GM19239 (cell line): ENCODE measurements at places on chromosomes 3 and 15.

DNA sequence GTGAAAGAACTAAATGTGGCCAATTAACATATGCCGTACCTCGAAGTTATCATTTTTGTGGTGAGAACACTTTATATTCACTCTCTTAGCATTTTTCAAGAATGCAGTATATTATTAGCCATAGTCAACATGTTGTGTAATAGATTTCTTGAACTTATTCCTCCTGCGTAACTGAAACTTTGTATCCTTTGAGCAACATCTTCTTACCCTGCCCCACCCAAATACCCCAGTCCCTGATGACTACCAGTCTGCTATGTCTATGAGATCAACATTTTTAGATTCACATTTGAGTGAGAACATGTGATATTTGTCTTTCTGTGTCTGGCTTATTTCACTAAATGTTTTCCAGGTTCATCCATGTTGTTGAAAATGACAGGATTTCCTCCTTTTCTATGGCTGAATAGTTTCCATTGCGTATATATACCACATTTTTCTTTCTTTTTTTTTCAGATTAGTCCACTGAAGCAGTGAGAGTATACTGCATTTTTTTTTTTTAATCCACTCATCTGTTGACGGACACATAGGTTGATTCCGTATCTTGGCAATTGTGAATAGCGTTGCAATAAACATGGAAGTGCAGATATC, 12.7 kb upstream of the KBTBD8 start:
- DNase-seq, result no peak

GRCh38 chr3:149670742-149671492, 13.1 kb upstream of the WWTR1 start:
- DNase-seq, result no peak

GRCh38 chr3:27560484-27561056, 76.4 kb upstream of the SLC4A7 start:
- no peak for DNase-seq

- DNase-seq, result no peak
Measured at GRCh38 chr3:14186854-14187458, 8.3 kb downstream of the LSM3 start.

- no peak for DNase-seq
Measured at GRCh38 chr15:74425630-74426029, 8.1 kb downstream of the SEMA7A start.

- DNase-seq, result no peak
Measured at GRCh38 chr3:71931922-71932321, 147.0 kb upstream of the PROK2 start.

- no peak for DNase-seq
Measured at GRCh38 chr3:157336252-157337009, 100.2 kb upstream of the PTX3 start.

DNA sequence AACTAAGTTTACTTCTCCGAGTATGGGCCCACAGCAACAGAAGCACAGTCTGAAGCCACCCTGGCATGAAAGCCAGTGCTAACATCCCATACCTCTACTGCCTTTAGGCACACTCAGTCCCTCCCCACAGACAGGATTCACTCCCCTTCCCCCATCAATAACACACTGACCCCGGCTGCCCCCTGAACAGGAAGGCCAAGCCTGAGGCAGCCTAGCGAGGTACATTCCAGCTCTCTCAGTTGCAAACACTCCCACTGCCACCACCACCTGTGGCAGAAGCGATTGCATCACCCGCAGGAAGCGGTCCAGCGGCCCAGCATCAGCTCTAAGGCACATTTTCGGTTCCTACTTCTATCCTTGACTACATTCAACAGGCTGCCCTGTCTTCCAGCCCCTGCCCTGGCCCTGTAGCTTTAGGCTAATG, 7.0 kb upstream of the BMF start:
- DNase-seq, result peak; percentile 73

DNA sequence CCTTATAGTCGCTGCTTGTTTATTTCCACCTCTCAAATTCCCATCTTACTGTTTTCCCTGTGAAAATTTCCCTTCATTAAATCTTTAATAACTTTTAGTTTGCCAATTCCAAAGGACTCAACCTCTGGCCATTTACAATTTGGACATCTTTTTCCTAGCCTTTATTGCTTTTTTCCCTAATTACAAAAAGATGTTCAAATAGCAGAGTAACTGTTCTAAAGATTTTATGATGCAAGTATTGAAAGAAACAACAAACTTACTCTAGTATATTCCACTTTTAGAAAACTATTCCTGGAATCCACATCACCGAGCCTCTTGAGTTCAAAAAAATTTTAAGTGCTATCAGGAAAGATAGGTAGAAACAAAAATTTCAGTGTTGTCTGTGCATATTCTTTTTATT, 174.1 kb upstream of the UBE2E2 start:
- DNase-seq, result no peak

DNA sequence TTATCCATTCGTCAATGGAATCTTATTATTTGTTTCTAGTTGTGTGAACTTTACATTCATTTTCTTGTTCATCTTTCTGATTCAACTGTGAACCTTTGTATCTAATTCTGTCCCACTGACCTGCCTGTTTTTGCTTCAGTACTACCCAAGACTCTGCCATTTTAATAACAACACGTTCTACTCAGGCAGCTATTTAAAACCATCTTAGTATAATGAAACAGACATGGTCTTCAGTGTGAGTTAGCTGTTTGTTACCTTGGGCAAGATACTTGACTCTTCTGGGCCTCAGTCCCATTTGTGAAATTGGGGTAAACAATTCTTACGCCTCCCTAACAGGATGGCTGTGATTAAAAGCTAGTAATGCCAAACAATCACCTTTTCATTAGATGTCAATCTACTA, 1.6 kb downstream of the BTBD1 start:
- no peak for DNase-seq

GRCh38 chr15:72229947-72230196, 1.1 kb downstream of the PKM start:
- no peak for DNase-seq

DNA sequence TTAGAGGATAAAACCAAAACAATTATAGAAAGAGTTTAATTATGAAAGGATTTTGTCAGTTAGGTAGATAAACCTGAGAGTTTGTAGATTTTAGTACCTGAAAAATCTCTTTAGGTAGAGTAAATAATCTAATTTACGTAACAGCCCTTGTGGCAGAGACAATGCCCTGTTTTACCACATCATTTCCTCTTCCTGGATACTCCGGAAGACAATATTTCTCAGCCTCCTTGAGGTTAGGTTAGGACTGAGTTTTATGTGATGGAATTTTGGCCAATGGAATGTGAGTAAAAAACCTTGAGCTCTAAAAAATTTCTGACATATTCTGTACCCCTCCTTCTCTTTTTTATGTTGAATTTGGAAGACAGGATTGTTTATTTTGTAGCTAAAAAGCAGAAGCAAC, 50.7 kb upstream of the TPRG1 start:
- DNase-seq, result no peak

GRCh38 chr3:171825222-171825828, 15.0 kb upstream of the PLD1 start:
- no peak for DNase-seq

- no peak for DNase-seq
Measured at GRCh38 chr15:71573599-71573998, 236.8 kb upstream of the NR2E3 start.

GRCh38 chr3:57682284-57682683, 10.6 kb downstream of the DENND6A start:
- DNase-seq, result no peak

- DNase-seq, result no peak
Measured at GRCh38 chr3:184133840-184134745, 1.1 kb upstream of the EIF2B5 start.

DNA sequence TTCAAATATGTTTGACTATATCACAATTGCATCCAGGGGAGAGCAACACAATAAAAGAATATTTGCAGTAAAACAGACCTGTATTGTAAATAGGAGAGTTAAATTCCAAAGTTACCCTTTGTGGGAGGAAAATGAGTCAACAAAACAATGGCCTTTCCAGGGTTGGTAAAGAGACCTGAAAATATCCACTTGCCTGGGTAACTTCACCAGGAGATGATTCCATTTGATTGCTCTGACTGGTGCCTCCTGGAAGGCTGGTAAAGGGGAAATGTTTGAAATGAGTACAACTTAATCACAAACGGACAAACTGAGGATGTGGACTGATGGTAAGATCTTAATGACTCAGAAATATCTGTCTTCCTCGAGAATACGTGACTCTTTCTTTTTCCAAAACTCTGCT, 43.6 kb upstream of the SRGAP3 start:
- DNase-seq, result no peak

DNA sequence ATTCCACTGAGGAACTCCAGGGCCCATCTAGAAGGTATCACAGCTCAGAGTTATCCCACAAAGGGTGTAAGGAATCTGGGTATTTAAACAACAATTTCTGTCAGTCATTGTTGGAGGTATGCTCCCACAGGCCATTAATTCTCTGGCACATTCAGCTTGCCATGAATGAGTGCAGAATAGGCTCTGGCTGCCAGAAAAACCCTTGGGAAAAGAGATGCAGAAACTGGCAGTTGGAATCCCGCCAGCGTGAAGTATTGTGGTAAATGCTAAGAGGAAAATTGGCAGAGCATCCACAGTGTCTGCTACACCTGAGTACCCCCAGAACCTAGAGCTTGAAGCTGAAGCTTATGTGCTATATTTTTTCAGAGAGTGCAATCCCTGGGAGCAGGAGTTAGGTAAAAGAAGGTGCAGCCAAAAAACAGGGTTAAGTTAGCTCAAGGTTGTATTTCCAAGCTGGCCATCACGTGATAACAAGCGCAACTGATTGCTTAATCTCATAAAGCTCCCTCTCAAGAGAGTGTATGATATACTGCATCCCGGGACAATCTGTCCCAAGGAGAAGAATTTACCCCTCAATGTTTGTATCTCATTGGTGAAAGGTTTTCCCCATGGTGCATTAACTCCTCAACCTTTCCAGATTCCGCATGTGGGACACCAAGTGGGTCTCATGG, 94.2 kb upstream of the ACP3 start:
- no peak for DNase-seq

DNA sequence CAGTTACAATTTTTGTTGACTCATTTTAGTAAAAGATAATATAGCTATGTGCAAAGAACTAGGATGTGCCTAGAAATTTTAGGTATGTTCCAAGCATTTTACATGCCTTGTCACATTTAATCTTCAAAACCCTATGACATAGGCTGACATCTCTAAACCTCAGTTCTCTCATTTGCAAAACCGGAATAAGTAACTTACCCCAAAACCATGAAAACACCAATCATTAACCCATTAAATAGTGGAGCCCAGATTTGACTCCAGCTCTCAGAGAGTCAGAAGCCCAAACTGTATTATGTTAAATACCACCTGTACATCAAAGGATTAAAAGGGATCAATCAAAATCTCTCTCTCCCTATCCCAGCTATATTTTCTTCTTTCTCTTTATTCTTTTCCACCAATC, 36.6 kb downstream of the GSK3B start:
- peak; percentile 9 for DNase-seq

- no peak for DNase-seq
Measured at GRCh38 chr3:65893631-65894030, 145.1 kb downstream of the MAGI1 start.

GRCh38 chr15:22960556-22960955, 19.6 kb downstream of the CYFIP1 start:
- DNase-seq, result no peak

DNA sequence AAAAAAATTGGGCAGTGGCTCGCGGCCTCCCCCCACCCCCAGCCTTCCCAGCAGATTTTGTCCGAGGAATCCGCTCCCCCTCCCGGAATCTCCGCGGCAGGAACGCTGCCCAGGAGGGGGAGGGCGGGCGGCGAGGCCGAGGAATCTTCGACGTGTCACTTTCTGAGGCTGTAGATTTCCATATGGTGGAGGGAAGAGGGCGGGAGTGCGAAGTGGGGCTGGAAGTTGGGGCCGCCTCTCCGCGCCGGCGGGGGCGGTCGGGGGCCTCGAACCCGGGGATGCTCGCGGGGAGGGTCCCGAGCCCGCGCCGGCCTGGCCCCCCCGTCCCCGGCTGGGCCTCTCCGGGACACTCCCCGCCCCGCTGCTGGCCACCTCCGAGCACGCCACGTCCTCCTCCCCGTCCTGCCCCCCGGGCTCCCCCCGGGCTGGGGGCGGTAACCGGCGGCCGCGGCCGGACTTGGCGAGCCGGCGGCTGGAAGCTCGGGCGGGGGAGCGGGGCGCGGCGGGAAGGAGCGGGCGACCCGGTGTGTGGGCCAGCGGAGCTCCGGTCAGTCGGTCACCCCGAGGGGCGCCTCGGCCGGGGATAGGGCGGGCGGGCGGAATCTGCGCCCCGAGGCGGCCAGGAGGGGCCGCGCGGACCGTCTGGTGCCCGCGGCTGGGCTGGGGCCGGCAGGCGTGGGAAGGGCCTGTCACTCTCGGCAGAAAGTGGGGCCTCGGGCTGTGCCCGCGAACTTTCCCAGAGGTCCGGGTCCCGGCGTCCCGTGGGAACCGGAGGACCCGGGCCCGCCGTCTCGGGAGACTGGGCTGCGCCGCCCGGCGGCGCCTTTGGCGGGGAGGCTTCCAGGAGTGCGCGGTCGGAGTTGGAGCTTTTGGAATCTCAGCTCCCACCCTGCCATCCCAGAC, 951 bp downstream of the FNDC3B start:
- DNase-seq, result peak; percentile 14

- no peak for DNase-seq
Measured at GRCh38 chr15:53233801-53234200, 443.7 kb upstream of the ONECUT1 start.

DNA sequence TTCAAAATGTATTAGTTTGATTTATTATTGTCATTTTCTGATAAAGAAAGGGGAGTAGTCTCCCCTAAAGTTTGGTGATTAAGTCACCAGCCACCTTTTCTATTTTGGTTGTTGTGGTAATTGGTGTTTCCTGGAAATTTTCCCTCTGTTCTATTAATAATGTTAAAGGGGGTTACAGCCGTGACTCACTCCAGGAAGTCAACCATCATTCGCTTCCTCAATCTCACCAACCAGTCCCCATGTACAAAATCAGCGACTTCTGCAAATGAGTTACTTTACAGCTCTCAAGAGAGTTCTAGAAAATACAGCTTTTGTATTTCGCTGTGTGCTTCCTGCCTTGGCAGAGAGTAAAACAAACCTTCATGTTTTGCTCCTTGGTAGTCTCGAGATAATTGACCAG, 285.1 kb downstream of the LPP start:
- no peak for DNase-seq

DNA sequence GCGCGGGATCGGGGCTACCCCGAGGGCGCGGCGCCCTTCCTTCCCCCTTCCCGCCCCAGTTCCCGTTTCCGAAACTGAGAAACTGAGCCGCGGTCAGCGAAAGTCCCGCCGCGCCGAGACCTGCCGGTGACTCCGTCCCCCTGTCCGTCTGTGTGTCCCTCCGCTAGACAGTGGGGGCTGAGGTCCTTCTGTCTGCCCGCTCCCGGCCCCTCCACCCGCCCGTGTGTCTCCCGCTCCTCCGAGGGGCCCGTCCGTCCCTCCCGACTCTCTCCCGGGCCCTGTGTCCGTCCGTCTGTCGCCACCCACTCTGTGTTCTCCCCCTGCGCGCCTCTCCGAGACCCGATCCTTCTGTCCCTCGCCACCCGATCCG, 426 bp downstream of the PRKCD start:
- no peak for DNase-seq
